ENCODE measurements at places on chromosomes 2 and 18. TPM values are rescaled to one million over a fixed set of nuclear protein-coding genes. Genes with fewer than 3 reads are reported as not detected.

GRCh38 chr2:135585586-135585985 is 54.3 kb downstream of the R3HDM1 start:
- DNase-seq = no peak

- DNase-seq = no peak
Measured at GRCh38 chr2:167115541-167115940, 227.3 kb downstream of the XIRP2 start.

NOSTRIN gene
- 36.1 TPM for total RNA-seq

NABP1 gene
- 17.4 TPM for total RNA-seq

PLEK gene
- 9.4 TPM for total RNA-seq

Measured in mucosa of gallbladder (tissue), 1 donor.